Stimulated activated CD4-positive, alpha-beta T cell treated with anti-CD3 and anti-CD28 coated beads, Interleukin-1b, Interleukin-23, amount 100 ng/mL, for 24 hours (primary cell): ENCODE measurements at places on chromosomes 5 and 9.

DNA sequence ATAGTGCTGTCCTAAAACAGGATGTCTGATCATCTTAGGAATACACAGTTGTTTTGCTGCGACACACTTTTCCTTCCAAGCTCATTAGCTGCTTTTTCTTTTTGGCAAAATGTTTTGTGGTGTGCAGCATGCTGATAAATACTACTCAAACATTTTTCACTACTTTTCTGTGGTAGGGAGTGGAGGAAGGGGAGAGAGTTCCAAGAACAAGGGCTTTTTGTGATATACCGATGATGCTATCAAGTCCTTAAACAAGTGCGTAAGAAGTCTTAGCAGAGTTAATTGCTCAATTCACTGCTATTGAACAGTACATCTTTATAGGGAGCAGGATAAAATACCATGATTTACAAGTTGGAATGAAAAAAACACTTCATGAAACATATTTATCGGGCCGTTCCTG is 23.6 kb upstream of the TEK start:
- DNase-seq, result no peak

- DNase-seq, result no peak
These were observed 38.1 kb downstream of the MRPS27 start for GRCh38 chr5:72281764-72282499.

- DNase-seq, result no peak
These were observed 2.2 kb downstream of the UNC5A start for GRCh38 chr5:176812269-176813259.

GRCh38 chr9:84966876-84967830 is 297.6 kb downstream of the NTRK2 start:
- no peak for DNase-seq

DNA sequence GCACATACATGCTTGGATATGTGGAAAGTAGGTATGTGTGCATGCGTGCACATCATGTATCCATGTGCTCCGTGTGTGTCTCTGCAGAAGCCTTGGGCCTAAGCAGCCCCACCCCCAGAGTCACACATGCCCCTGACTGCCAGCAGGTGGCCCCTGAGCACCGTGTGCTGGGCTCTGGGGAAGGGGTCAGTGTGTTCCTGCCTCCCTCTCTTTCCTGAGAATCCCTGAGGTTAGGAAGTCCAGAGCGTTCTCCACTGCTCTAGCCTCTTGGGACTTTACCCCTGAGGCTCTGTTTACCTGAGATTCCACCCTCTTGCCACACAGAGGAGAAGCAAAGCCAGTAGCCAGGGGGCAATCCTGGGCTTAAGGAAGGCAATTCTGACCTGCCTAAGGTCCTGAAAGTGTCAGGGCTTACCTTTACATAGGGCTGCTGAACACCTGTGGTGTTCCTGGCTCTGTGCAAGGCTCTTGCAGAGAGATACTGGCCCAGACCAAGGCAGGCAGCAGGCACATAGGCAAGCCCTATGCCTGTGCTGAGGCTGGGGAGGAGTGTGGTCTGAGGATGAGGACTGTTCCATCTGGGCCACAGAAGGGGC is 207.3 kb downstream of the TMEM38B start:
- DNase-seq, result no peak

DNA sequence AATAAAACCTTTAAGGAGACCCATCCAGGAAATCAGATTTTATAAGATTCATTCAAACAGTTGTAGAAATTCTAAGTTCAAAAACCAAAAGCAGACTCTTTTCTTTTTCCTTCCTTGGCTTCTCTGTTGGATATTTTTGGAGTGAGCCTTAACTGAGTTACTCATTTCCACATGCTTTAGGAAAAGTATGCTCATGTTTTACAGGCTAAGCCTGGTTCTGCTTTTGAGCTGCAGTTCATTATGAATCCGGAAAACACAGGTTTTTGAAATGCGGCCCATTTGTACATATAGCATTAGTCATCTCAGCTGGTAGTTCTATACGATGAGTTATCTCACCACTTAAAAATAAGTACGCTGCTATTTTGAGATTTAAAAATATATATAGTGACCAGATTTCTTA is 156.6 kb upstream of the DMRT1 start:
- DNase-seq, result no peak

DNA sequence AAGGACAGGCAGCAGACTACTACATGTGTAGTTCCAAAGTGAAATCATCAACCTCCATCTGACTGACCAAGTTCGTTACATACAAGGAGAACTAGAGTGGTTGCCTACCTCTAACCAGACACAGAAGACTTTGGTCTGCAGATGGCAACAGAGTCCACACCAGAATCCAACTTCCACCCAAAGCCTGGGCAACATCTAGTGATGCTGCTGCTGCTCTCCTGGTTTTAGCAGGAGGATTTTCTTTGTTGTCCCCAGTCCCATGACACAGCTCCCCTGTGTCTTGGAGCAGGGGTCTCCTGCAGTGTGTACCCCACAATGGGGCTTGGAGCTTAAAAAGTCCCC is 46.4 kb upstream of the APC start:
- no peak for DNase-seq

DNA sequence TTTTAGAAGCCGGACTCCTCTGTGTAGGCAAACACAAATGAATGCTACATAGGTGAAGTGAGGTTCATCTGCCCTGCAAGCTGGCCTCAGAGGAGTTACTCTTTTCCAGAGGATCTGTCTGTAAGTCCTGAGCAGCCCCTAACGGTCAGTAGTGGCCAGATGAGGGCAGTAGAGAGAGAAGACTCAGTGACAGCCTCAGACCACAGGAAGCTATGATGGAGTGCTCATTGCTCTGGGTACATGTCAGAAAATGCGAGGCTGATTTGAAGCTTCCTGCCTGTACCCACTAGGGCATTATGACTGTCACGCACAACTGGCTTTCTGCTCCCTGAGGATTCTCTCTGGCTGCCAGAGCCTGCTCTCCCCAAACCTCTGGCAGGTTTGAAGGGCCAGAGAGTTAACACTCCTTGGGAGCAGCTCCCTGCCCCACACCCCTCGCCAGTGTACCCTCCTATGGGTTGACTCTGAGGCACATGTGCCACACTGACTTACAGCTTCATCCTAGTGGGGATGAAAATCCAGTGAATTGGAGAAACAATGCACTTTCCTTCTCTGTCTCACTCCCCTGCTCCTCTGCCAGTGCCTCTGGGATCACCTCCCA is 141.5 kb downstream of the GABRG2 start:
- no peak for DNase-seq

DNA sequence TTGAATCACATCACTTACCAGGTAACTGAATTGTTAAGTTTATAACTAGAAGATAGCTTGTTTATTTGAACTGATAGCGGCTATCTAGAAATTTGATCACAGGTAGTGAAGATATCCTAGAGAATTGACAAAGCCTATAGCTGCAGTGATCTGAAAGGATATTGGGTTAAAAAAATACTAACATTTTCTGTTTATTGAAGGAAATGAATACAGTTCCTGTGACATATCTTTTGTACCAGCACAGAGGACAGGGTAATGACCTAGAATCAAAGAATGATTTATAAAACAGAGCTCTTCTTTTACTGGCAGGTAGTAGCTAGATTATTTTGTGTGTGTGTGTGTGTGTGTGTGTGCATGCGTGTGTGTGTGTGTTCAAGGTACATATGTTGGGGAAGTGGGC is 94.8 kb downstream of the RAB3C start:
- DNase-seq, result no peak

DNA sequence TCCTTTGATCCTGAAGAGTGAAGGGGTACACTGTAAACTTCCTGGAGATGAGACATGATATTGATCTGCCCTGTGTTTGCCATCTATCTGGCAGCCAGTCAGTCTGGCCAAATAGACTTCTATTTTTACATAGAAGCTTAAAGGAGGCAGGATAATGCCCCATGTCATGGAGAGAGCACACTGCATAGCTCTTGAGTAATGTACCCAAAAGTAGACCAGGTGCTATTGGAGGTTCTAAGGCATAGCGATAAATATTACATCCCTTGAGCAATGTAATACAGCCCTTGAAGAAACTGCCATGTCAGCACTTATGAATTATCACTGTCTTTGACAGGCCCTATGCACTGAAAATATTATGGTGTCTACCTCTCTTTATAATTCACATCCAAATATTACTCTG is 131.8 kb downstream of the GHR start:
- DNase-seq, result no peak

DNA sequence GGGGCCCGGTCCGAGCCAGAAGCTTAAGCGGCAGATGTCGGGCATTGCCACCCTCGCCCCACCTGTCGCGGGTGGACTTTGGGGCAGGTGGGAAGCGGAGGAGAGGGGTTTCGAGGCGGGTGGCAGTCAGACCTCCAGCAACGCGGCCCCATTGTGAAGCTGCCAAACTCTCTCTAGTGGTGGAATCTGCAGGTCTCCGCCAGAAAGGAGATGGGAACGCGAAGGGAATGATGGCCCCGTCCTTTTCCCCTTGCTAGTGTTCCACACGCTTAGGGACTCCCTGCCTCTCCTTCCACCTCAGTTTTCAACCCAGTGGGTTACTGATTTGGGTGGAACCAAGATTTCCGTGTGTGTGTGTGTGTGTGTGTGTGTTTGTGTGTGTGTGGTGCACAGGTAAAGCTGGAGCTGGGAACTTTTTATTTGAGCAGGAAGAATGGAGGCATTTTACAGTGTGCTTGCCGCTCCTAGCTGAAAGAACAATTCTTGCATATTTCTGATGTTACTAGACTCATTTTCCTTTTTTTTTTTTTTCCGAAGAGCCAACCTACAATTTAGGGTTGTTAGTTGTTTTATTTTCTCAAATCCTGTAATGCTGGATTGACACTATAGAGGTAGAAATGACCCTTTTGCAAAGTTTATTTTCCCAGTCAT is 1.3 kb downstream of the MACIR start:
- DNase-seq, result no peak

DNA sequence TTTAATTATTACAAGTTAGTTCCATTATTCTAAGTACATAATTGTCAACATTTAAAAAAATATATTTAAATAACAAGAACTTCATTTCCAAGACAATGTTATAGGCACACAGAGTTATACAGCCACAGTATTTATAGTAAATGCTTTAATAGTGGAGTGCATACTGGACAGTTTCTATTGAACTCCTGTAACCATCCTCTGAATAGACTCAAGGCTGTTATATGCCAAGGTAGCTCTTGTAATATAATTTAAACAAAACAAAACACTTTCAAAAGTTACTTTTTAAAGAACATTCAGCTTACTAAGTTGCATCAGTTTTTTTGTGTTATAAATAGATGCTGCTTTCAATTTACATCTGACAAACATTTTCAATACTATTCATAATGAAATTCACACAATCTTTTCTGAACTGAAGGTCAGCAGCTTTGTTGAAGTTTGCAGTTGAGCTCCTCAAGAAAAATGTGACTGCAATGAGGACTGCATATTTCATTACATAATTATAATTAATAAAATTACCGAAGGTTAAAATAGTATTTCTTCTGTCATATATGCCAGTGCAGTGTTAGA is 549.9 kb upstream of the CYLC2 start:
- no peak for DNase-seq

- DNase-seq, result no peak
These were observed 48.0 kb downstream of the RAB14 start for GRCh38 chr9:121153642-121154041.

- DNase-seq, result no peak
These were observed 75.4 kb downstream of the STK32A start for GRCh38 chr5:147310059-147310704.

DNA sequence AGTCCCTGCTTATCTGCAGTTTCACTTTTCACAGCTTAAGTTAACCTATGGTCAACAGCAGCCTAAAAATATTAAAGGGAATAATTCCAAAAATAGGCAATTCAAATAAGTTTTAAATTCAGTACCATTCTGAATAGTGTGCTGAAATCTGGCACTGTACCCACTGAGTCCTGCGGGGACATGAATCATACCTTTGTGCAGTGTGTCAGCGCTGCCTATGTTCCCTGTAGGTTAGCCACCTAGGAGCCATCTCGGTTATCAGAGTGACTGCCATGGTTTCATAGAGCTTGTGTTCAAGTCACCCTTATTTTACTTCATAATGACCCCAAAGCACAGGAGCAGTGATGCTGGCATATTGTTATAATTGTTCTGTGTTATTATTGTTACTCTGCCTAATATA is 139.9 kb downstream of the GPBP1 start:
- no peak for DNase-seq
